ENCODE measurements at places on chromosomes 4 and X.

DNA sequence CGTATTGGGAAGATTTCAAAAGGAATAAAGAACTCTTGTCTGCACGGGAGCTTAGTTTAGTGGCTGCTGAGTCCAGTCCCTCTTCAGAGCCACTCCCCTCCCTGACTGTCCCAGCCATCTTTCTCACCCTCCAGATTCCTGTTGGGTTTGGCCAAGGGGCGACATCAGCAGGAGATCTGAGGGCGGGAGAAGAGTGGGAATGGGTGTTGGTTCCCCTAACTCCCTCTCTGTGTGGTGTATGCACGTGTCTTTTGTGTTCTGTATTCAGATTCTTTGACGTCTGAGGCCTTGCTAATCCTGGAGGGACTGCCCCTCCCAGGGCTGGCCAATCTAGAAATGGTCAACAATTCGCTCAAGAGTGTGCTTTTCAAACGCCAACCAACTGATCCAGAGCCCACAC is 37.4 kb downstream of the CYTL1 start:
- no peaks in the 10 kb centered on the region for H3K36me3 ChIP-seq
- no peak overlapping the region for H3K4me3 ChIP-seq
- H3K27me3 ChIP-seq, result no peaks in the 10 kb centered on the region
- no peaks in the 10 kb centered on the region for H3K4me1 ChIP-seq

- H3K27ac ChIP-seq, result no peak overlapping the region
- H3K36me3 ChIP-seq, result no peaks in the 10 kb centered on the region
- H3K4me3 ChIP-seq, result no peak overlapping the region
- H3K4me1 ChIP-seq, result no peaks in the 10 kb centered on the region
These were observed 2.2 kb upstream of the CLDN2 start for GRCh38 chrX:106917830-106918500.

- peaks cover 53% of the 10 kb centered on the region for H3K27me3 ChIP-seq
- peak overlapping the region; percentile 86 for H3K4me3 ChIP-seq
These were observed 4.7 kb upstream of the ZNF518B start for GRCh38 chr4:10461850-10462400.

- H3K4me3 ChIP-seq, result no peak overlapping the region
- H3K27ac ChIP-seq, result no peak overlapping the region
- no peaks in the 10 kb centered on the region for H3K27me3 ChIP-seq
- peaks cover 51% of the 10 kb centered on the region for H3K36me3 ChIP-seq
- no peak for DNase-seq
These were observed 71.1 kb upstream of the MSANTD1 start for GRCh38 chr4:3177905-3178304.

DNA sequence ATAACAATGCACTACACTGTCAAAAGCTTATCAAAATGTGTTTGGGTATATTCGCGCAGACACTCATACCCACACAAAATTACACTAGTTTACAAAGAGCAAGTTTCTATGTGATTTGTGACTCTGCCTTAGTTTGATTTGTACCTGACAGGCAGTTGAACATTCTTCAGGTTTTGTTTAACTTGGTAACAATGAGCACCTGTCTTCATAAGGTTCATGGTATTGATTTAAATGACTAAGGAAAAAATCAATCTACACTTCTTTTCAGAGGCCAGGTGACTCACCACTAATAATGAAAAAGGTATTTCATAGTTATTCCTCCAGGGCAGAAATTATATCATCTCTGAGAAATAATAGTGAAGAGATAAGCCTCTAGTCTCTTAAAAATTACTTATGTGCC is 1114.6 kb upstream of the AGA start:
- no peaks in the 10 kb centered on the region for H3K36me3 ChIP-seq
- no peak for DNase-seq
- H3K27ac ChIP-seq, result no peak overlapping the region
- no peaks in the 10 kb centered on the region for H3K4me1 ChIP-seq
- H3K4me3 ChIP-seq, result no peak overlapping the region

Data from stimulated activated naive B cell treated with anti-CD40 and anti-IgM and Interleukin-4, amounts not matched to agents 10 μg/mL and 1 μg/mL and 100 μg/mL, for 72 hours (primary cell).